ENCODE measurements at places on chromosomes 4 and X.

DNA sequence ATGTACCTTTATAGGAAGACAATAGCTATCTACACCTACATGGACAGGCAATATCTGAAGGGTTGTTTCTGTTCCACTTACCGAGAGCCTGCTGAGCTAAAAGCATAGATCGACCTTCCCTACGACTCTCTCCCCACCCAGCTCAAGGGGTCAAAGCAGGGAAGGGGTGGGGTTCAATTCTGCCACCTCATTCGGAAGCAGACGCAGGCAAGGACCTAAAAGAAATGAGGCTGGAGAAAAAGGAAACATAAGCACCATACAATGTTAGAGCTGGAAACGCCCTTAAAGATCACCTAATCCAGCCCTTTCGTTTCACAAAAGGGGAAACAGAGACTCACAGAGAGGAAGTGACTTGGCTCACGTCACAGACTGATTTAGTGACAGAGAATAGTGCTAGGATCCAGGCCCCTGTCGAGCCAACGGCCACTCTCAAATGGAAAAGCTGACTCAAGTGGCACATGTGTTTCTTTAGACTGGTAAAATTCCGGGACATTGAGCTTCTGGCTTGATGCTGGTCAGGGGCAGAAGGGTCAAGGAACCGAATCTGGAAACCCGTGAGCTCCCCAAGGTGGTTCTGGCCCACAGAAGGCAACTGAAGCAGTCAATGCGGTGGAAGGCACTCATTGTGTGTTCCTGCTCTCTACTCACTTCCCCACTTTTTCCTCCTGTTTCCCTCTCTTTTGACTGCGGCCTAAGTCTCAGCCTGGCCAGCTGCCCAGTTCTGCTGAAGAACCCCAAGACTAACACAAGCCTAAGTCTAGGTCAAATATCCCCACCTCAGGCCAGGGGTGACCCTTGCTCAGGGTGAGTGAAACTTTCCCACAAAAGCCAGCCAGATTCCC, 7.5 kb downstream of the SEPTIN6 start:
- no peak for DNase-seq

DNA sequence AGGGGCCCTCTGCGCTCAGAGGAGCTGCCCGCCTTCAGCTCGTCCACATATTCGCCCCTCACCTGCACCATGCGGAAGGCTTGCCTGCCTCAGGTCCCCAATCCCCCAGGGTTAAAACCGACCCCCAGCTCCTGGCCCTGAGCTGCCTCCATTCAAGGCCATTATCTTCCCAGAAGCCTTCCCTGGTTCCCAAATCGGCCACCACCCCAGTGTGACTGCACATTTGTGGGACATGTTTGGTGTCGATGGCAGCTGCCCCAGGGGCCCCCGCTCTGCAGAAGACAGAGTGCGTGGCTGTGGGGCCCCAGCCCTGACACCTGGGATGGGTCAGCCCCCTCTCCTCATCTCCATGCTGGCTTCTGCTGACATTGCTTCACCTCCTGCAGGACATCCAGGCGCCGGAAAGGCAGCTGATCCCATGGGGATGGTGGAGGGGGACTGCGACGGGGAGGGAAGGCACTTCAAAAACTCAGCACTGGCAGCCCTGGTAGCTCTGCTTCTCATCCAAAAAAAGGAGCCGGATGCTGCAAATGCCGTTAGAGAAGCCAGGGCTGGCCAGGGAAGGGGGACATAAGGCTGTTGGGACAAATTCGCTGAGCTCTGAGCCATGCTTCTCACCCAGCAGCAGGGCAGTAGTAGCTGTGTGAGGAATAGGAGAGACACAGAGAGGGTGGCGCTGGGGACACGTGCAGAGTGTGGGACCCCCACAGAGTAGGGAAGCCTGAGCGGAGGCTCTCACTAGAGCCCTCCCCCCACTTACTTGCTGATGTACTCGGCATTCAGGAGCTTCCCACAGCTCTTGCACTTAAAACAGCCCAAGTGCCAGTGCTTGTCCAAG, 78.5 kb downstream of the ABLIM2 start:
- no peak for DNase-seq

- DNase-seq: no peak
Observed at GRCh38 chrX:11434607-11435006, 141.4 kb downstream of the AMELX start.

GRCh38 chr4:68617003-68617698, 41.0 kb upstream of the UGT2B17 start:
- no peak for DNase-seq

GRCh38 chr4:101643186-101643837, 147.2 kb upstream of the BANK1 start:
- DNase-seq: no peak

GRCh38 chr4:14184265-14184664, 556.7 kb upstream of the BOD1L1 start:
- peak; percentile 7 for DNase-seq

GRCh38 chrX:149837639-149838038, 43.3 kb upstream of the MAGEA8 start:
- no peak for DNase-seq
